ENCODE measurements at places on chromosomes 7 and 10. TPM values are rescaled to one million over a fixed set of nuclear protein-coding genes. Genes with fewer than 3 reads are reported as not detected.

DNA sequence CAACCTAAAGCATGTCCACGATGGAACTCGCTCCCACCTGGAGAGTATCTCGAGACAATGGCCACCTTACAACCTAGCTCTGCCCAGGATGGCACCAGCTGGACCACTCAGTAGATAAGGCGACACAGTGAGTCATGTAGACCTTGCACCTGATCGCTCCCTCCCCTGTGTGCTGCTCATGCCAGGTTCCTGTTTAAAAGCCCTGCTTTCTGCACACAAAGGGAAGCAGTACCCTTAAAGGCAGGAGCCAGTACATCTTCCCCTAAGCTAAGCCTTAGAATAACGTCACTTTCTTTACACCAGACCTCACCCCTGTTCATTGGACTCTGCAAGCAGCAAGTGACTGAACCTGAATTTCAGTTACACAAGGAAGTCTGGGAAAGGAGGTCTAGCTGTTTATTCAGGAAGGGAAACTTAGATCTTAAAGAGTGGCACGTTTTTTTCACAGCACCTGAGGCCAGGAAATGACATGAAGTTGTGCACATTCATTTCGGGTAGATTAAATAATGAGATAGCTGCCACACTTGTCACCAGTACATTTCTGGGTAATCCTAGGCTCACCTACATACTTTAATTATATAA lies 117.9 kb downstream of the MTPAP start:
- no peaks in the 10 kb centered on the region for H3K36me3 ChIP-seq
- no peaks in the 10 kb centered on the region for H3K27me3 ChIP-seq
- no peak overlapping the region for H3K27ac ChIP-seq
- H3K4me1 ChIP-seq = peaks cover 9% of the 10 kb centered on the region
- no peak overlapping the region for H3K4me3 ChIP-seq

DNA sequence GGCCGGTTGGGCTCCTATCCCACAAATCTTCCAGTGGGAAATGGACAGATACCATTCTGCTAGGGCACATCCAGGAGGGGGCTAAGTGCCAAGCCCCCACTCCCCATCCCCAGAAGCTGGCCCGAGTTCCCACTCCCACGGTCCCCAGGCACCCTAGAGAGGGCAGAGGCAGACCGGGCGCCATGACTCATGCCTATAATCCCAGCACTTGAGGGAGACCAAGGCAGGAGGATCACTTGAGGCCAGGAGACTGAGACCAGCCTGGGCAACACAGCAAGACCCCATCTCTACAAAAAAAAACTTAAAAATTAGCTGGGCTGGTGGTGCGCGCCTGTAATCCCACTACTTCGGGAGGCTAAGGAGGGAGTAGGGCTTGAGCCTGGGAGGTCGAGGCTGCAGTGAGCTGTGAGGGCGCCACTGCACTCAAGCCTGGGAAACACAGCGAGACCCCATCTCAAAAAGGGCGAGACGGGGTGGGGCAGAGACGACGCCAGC lies 870 bp downstream of the GNA12 start:
- H3K4me1 ChIP-seq = peaks cover 7% of the 10 kb centered on the region
- peak overlapping the region; percentile 48 for H3K4me3 ChIP-seq
- no peak overlapping the region for H3K27ac ChIP-seq
- H3K36me3 ChIP-seq = peaks cover 3% of the 10 kb centered on the region

GRCh38 chr10:31652038-31652437 lies 276.6 kb downstream of the ARHGAP12 start:
- no peaks in the 10 kb centered on the region for H3K27me3 ChIP-seq
- no peaks in the 10 kb centered on the region for H3K36me3 ChIP-seq
- no peaks in the 10 kb centered on the region for H3K4me1 ChIP-seq
- no peak overlapping the region for H3K4me3 ChIP-seq

GRCh38 chr7:32115831-32116230 lies 45.6 kb upstream of the PDE1C start:
- H3K27ac ChIP-seq = no peak overlapping the region
- H3K4me3 ChIP-seq = no peak overlapping the region
- no peaks in the 10 kb centered on the region for H3K36me3 ChIP-seq
- H3K27me3 ChIP-seq = no peaks in the 10 kb centered on the region
- DNase-seq = no peak
- H3K4me1 ChIP-seq = no peaks in the 10 kb centered on the region

- no peak overlapping the region for H3K27ac ChIP-seq
- no peak overlapping the region for H3K4me3 ChIP-seq
- no peak for DNase-seq
- no peaks in the 10 kb centered on the region for H3K36me3 ChIP-seq
Measured at GRCh38 chr7:126608339-126608776, 644.4 kb downstream of the GRM8 start.

DNA sequence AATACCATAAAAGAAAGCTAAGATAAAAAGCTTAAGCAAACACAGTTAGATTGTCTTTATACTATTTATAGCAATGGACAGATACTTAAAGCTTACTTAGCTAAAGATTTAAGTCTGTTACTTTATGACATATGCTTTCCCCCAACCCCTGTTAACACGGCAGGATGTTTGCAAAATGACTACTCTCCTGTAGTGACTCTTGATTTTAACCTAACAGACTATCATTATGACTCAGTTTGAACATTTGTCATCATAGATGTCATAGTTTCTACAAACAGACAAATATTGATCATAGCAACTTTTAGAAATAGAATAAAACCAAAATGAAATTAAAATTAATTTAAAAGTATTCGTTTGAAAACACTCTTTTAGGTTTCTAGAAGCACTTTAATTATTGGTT lies 7.8 kb upstream of the COMMD3 start:
- no peaks in the 10 kb centered on the region for H3K4me1 ChIP-seq
- no peaks in the 10 kb centered on the region for H3K36me3 ChIP-seq
- peaks cover 3% of the 10 kb centered on the region for H3K27me3 ChIP-seq
- no peak for DNase-seq
- no peak overlapping the region for H3K4me3 ChIP-seq

DNA sequence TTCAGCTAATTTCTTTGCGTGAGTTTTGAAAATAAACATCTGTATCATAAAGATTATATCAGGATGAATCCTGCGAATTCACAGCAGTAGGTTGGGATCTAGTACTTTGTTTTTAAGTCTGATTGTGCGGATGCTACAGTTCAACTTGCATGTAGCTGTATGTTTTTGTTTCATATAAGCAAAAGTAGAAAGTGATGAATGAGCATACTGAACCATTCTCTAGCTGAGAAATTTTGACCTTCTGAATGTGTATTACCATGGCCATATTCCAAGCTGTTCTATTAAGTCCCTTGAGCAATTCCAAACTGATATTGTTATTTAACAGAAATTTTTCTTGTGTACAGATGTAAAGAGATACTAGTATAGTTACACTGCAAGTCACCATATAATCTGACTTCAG lies 358.8 kb upstream of the MEOX2 start:
- no peaks in the 10 kb centered on the region for H3K27me3 ChIP-seq
- no peaks in the 10 kb centered on the region for H3K4me1 ChIP-seq
- no peak overlapping the region for H3K27ac ChIP-seq
- H3K4me3 ChIP-seq = no peak overlapping the region

DNA sequence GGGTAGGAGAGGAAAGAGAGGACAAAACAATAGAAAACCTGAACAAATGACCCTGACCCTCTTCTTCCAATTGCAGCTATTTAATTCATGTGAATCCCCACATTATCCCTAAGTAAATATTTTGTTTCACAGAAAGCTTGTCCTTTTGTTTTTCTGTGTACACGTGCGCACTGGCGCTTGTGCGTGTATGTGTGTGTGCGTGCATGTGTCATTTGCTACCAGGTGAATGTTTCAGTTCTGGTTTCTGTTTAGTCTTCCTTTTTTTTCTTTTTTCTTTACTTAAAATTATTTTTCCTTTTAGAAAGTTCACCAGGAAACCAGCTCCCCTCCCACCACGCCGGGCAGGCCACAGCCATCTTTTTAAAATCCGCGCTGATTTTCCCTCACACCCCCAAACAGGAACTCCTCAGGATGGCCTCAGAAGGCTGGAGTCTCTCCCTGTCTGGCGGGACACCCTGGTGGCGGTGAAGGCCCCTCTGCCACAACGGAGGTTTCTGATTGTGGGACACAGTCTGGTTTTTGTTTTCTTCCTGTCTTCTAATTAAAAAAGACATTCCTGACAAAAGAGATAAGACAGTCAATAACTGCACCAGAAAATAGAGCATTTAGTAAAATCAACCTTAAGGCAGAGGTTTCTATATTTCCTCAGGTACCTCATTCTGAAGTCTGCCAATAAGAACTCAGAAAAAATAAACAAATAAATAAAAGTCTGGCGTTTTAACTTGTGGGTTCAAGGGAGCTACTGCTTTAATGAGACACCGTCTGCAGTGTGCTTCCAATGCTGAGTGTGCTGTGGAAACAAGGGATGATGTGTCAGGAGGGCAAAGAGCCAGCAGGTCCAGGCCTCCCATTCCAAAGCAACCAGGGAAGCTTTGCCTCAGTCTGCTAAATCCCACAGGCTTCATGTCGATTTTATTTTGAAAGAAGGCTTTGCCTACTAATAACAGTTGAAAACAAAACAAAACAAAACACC lies 17.4 kb downstream of the IRF5 start:
- peaks cover 76% of the 10 kb centered on the region for H3K36me3 ChIP-seq
- no peak overlapping the region for H3K4me3 ChIP-seq
- no peaks in the 10 kb centered on the region for H3K27me3 ChIP-seq

DNA sequence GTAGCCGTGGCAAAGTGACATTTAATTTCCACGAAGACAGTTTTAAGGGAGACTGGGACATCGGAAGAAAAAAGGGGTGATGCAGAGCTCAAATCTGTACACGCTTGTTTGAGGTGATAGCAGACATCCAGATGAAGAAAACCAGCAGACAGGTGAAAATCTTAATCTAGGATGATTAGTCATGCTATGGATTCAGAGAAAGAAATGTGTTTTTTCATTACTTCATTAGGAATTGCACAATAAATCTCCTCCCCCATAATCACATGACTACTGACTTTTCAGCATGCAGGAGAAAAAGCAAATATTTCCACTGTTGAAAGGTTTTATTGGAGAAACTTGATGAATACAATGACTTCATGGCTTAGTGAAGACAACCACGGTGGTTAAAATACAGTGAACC lies 2.5 kb downstream of the NUDT5 start:
- no peak overlapping the region for H3K27ac ChIP-seq
- peaks cover 5% of the 10 kb centered on the region for H3K36me3 ChIP-seq
- no peak overlapping the region for H3K4me3 ChIP-seq
- DNase-seq = no peak
- peaks cover 16% of the 10 kb centered on the region for H3K4me1 ChIP-seq
- no peaks in the 10 kb centered on the region for H3K27me3 ChIP-seq

DNA sequence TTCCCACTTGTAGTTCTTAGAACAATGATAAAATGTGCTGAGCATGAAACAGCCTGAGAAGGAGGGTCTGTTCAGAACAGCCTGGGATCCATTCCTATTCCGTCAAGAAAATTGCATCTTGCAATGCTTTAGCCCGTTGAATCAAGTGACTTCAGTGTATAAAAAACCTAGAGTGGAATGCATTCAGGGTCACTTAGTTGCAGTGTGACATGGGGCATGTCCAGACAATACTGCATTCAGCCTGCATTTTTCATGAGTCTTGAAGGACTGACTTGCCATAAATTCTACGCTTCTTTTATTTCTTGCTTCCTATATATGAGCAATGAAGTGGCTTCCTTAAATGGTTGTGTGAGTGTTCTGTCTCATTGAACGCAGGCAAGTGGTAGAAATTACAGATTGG lies 758.3 kb upstream of the COBL start:
- H3K4me1 ChIP-seq = no peaks in the 10 kb centered on the region
- H3K27me3 ChIP-seq = no peaks in the 10 kb centered on the region
- no peak overlapping the region for H3K27ac ChIP-seq
- no peak overlapping the region for H3K4me3 ChIP-seq

- H3K27me3 ChIP-seq = no peaks in the 10 kb centered on the region
- no peak overlapping the region for H3K27ac ChIP-seq
- DNase-seq = no peak
- H3K4me3 ChIP-seq = no peak overlapping the region
Measured at GRCh38 chr10:27373566-27374160, 130.4 kb upstream of the RAB18 start.

- no peak for DNase-seq
- no peaks in the 10 kb centered on the region for H3K36me3 ChIP-seq
- H3K4me3 ChIP-seq = no peak overlapping the region
- H3K27me3 ChIP-seq = no peaks in the 10 kb centered on the region
- no peak overlapping the region for H3K27ac ChIP-seq
Measured at GRCh38 chr10:36425131-36425797, 700.1 kb upstream of the ANKRD30A start.

DNA sequence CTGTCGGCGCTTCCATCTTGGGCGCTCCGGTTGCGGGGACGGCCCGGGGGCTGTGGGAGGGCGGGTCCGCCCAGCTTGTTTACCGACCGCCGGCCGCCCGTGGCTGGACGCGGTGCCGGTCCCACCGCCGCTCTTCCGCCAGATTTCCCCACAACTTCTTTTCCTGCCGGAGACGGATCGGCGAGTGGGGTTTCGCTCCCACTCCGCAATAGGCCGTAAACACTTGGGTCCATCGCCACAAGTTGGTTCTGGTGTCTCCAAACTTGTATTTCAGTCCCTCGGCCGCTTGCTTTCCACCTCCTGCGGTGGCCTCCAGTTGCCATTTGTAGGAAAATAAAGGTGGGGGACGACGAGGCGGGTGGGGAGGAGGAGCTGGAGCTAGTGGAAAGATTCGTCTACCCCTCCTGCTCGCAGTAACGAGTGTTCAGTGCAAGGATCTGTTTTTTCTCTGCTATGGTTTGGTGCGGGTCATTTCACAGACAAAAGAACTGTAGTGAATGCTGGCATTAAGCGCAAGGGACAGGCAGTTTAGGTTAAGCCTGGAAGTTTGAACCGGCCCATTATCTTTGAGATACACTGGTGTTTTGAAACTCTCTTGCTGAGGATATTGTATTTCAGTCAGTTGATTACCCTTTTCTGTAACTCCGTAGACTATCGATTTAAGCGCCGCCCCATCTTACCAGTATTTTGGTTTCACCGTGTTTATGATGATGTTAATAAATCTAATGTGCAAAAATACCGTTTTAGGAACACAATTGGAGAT lies 24.3 kb upstream of the ZRANB1 start:
- DNase-seq = peak; percentile 19
- no peaks in the 10 kb centered on the region for H3K27me3 ChIP-seq
- H3K27ac ChIP-seq = peak overlapping the region; percentile 68
- peak overlapping the region; percentile 86 for H3K4me3 ChIP-seq
- peaks cover 6% of the 10 kb centered on the region for H3K4me1 ChIP-seq

DNA sequence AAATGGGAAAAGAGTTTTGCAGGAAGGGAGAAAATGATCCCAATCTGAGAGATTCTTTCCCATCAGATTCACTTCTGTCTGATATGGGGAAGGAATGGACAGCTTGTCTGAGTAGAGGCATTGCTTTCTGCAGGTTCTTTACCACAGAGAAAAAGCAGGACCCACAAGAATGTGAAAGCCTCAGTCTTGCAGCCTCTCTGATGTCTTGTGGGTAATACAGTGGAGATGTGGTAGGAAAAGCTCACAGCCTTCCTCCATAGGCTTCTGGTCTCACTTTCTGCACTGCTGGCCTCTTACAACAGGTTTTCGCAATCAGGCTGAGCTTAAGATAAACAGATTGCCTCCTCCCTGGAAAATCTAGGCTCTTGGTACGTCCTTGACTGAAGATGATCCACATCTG lies 551 bp downstream of the IFIT1 start:
- H3K27ac ChIP-seq = peak overlapping the region; percentile 91
- no peak for DNase-seq
- H3K4me1 ChIP-seq = peaks cover 15% of the 10 kb centered on the region

Gene TIMM23
- total RNA-seq = 24.7 TPM

Gene ZNF736
- total RNA-seq = 31.2 TPM

Gene SFTPA1
- 6.4 TPM for total RNA-seq

Gene AKAP9
- 63.3 TPM for total RNA-seq

Gene CYP2C19
- total RNA-seq = not detected

Gene ZNF117
- 3.0 TPM for total RNA-seq

Gene RADIL
- 0.30 TPM for total RNA-seq

Gene C10orf62
- not detected for total RNA-seq

Gene CSGALNACT2
- total RNA-seq = 37.3 TPM

Measured in T-cell (primary cell).